ENCODE measurements at places on chromosomes 1 and 21.

- no peak for DNase-seq
Observed at GRCh38 chr21:33024201-33025103, 1.3 kb upstream of the OLIG2 start.

DNA sequence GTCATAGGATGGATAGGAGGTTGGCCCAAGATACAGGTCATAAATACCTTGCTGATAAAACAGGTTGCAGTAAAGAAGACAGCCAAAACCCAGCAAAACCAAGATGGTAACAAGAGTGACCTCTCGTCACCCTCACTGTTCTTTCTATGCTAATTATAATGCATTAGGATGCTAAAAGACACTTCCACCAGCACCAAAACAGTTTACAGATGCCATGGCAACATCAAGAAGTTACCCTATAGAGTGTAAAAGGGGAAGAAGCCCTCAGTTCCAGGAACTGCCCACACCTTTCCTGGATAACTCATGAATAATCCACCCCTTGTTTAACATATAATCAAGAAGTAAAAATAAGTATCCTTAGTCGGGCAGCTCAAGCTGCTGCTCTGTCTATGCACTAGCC lies 671.9 kb downstream of the PTPRC start:
- no peak for DNase-seq

DNA sequence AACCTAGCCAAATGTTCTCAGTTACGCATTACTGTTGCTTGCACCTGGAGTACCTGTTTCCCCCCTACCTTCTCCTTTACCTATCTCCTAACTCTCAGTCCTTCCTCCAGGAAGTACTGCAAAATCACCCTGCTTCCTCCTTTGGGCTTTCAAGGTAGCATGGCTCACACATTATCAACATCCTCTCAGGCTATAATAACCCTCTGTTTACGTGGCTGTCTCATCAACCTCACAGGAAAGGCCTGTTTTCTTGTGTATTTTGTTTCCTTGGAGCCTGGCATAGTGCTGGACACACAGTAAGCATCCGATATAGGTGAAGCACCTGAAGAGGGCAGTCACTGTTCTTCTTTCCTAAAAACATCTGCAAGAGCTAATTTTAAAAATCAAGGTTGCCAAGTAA lies 32.7 kb upstream of the ANGPTL7 start:
- DNase-seq: no peak

- DNase-seq: no peak
Observed at GRCh38 chr1:214568328-214568727, 16.9 kb upstream of the PTPN14 start.

DNA sequence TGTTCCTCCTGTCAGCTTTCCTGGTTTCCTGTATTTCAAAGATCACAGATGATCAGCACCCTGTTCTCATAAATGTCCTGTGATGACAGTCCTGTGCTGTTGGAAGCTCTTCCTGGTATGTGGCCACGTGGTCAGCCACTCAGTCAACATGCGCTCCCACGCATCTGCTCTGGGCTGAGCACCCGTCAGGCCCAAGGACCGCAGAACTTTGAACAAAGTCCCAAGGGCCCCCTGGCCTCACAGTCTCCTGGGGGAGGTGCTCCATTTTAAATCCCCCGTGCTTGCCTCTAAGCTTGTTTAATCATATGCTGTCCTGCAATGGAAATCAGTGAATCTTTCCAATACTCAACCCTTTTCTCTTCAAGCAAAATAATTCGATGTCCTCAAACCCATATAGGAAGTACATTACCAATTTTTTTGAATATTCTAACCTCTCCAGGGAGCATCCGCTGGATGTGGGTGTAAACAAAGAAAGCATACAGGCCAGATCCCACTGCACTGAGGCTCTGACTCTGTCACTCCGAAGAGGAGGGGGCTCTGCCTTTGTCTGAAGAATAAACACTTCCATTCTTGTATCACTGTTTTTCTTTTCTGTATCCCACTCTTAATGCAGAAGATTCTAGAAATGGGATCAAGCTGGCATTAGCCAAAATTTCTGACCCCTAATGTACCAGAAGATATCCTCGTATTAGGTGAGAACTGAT lies 250.3 kb downstream of the SDCCAG8 start:
- no peak for DNase-seq

GRCh38 chr1:158972841-158973240 lies 36.9 kb upstream of the IFI16 start:
- DNase-seq: no peak

DNA sequence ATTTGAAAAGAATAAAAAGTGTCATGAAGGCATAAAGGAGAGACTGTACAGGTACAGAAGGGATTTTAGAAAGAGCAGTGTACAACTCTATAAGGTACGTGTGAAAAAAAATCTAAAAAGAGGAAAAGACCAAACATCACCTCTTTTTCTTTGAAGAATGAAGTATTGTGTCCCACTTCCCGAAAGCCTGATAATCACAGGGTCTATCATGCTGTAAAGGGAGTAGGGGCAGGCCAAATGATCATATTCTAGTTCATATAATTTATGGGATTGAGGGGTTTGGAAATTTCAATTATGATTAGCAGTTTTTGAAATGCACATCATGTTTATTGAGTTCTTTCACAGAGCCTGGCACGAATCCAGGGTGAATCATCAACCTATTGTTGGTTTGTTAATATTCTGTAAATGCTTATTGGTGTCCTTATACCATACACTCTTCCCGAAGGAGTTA lies 910 bp upstream of the RERE start:
- no peak for DNase-seq

DNA sequence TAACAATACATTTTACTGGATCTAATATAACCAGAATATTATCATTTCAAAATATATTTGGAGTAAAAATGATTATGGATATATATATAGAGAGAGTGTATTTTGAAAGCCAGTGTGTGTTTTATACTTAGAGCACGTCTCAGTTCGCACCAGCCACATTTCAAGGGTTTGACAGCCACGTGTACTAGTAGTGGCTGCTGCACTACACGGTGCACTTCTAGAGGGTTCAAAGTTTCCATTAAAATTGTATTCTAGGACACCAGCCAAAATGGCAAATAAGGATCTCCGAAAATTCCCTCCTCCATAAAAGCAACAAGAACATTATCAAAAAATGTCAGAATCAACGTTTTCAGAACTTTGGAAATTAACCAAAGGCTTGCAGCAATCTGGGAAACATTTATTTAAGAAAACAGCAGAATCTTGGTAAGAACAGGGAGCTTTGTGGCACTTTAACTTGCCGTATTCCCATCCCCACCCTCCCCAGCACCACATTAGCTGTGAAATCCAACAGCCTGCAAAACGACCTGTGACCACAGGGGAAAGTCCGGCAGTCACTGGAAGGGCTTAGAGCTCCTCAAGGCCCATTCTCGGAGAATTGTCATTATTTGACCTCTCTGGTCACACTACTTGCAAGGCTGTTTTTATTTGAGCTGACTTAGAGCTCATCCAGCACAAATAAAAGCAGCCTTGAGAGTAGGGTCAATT lies 33.5 kb upstream of the MRPS6 start:
- DNase-seq: no peak

DNA sequence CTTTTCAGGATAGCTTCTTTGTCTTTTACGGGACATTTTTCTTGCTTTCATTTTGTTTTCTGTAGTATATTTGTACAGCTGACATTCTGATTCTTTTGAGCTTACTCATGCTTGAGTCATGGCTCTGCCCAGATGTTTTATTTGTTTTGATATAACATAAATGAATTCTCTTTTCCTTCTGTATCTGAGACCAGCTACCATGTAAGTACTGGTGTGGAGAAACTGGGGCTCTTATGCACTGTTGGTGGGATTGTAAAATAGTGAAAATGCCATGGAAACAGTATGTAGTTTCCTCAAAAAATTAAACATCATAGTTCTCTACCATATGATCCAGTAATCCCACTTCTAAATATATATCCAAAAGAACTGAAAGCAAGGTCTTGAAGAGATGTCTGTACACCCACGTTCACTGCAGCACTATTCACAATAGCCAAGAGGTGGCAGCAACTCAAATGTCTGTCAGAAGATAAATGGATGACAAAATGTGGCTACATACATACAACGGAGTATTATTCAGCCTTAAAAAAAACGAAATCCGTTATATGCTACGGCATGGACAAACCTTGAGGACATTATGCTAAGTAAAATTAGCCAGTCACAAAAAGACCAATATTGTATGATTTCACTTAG lies 61.4 kb downstream of the EIF2B3 start:
- no peak for DNase-seq

- DNase-seq: no peak
Observed at GRCh38 chr1:202276081-202276715, 65.5 kb downstream of the UBE2T start.

DNA sequence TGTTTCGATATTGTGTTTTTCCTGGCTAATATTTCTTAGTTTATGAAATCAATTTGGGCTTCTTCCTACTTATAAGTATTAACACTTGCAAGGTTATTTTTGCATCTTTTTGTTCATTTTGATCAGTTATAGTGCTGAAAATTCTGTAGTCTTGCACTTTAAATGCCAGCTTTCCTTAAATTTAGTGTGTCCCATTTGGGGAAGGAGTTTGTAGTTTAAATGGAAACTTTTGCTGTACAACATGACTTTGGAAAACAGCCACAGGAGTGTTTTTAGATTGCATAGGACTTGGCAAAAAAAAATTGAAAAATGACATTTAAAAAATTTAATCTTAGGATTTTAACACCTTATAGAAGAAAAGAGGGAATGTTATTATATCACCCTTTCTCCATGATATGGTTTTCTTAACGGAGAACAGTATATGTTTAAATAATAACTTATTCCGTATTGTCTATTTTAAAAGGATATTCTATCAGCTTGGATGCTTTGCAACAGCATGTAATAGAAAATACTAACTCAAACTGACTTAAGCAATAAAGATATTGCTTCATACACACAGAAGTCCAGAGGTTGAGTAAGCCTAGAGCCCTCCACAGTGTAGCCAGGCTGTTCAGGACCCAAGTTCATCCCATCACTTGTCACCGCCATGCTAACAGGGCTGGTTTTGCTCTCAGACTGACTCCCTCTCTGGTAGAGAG lies 53.8 kb downstream of the LYPLAL1 start:
- no peak for DNase-seq

- DNase-seq: no peak
Observed at GRCh38 chr1:180042988-180043622, 88.5 kb downstream of the CEP350 start.

DNA sequence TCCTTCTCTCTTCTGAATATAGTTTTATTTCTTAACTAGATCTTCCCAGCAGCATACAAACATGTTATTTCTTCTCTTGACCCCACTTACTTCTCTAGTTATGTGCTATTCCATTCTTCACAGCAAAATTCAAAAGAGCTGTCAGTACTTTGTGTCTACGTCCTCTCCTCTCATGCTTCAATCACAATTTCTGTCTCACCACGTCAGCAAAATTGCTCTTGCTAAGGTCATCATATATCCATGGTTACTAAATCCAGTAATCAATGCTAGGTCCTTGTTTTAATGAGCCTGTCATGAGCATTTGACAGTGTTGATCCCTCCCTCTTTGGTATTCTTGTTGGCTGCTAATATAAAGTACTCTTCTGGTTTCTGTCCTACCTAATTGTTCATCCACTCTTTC lies 214.2 kb downstream of the DENND1B start:
- no peak for DNase-seq

DNA sequence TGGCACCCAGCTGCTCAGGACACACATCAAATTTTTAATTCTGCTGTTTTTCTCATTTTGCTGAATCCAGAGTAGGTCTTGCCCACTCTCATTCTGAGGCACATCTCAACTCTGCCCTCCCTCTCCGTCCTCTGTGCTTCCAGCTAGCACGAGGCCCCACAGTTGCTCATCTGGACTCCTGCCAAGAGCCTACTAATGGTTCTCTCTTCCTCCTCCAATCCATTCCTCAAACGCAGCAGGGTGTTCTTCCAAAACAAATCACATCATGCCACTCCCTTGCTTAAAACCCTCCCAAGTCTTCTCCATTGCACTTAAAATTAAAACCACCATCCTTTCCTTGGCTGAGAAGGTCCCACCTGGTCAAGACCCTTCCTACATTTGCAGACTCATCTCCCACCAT lies 49.8 kb upstream of the SCAF4 start:
- DNase-seq: no peak

- no peak for DNase-seq
Observed at GRCh38 chr1:154474802-154475201, 27.2 kb upstream of the TDRD10 start.

GRCh38 chr21:33824156-33824941 lies 91.3 kb downstream of the ATP5PO start:
- no peak for DNase-seq

GRCh38 chr21:46423546-46424038 lies 35.1 kb upstream of the DIP2A start:
- no peak for DNase-seq

GRCh38 chr1:81437649-81438048 lies 363.1 kb upstream of the ADGRL2 start:
- no peak for DNase-seq

- no peak for DNase-seq
Observed at GRCh38 chr1:117231748-117232373, 21.1 kb upstream of the VTCN1 start.

Data from stimulated activated CD8-positive, alpha-beta memory T cell treated with anti-CD3 and anti-CD28 coated beads, Interleukin-7, amount 100 ng/mL, for 1 hour (primary cell).